ENCODE measurements at places on chromosomes 2 and 18. TPM values are rescaled to one million over a fixed set of nuclear protein-coding genes. Genes with fewer than 3 reads are reported as not detected.

IL18R1 gene
- total RNA-seq: 5.5 TPM

NLRC4 gene
- total RNA-seq: 2.3 TPM

SEC11C gene
- 43.9 TPM for total RNA-seq

DSG3 gene
- total RNA-seq: not detected

IL1RL2 gene
- total RNA-seq: 1.4 TPM

LYG1 gene
- total RNA-seq: 0.65 TPM

AOX1 gene
- total RNA-seq: 16.6 TPM

ANTXR1 gene
- 39.9 TPM for total RNA-seq

RAPGEF4 gene
- total RNA-seq: 10.9 TPM

ALKAL2 gene
- 0.68 TPM for total RNA-seq

GCKR gene
- 1.1 TPM for total RNA-seq

POTEI gene
- total RNA-seq: not detected

SCG2 gene
- 0.41 TPM for total RNA-seq

TXNL4A gene
- total RNA-seq: 114 TPM

CDCA7 gene
- 0.29 TPM for total RNA-seq

YES1 gene
- 32.6 TPM for total RNA-seq

MOCOS gene
- 1.4 TPM for total RNA-seq

MTCL1 gene
- 4.3 TPM for total RNA-seq

OSBPL6 gene
- 12.2 TPM for total RNA-seq

MAPK4 gene
- 64.4 TPM for total RNA-seq

CNPPD1 gene
- total RNA-seq: 56.9 TPM

SLC19A3 gene
- 14.2 TPM for total RNA-seq

TMEM200C gene
- 4.3 TPM for total RNA-seq

GPR35 gene
- total RNA-seq: 1.1 TPM

UGT1A1 gene
- not detected for total RNA-seq

PIAS2 gene
- total RNA-seq: 28.5 TPM

TEX44 gene
- total RNA-seq: not detected

RAB27B gene
- total RNA-seq: 1.0 TPM

RGPD4 gene
- not detected for total RNA-seq

DNAJC5G gene
- 0.71 TPM for total RNA-seq

Data from left cardiac atrium (tissue), 4 donors.